A549 treated with CORT108297 at 1 μM for 4 hours (cell line): ENCODE measurements at places on chromosomes 7 and 10. TPM values are rescaled to one million over a fixed set of nuclear protein-coding genes. Genes with fewer than 3 reads are reported as not detected.

The LAMTOR4 gene
- total RNA-seq: 145 to 212 TPM (median 183 TPM) in 5 replicates

The PYROXD2 gene
- total RNA-seq: 4.2 to 5.2 TPM (median 4.4 TPM) in 5 replicates

The EVX1 gene
- 0.05 to 0.12 TPM (median 0.07 TPM) in 3 of 5 replicates, not detected in the others for total RNA-seq

The METTL27 gene
- 6.9 to 12.4 TPM (median 11.5 TPM) in 5 replicates for total RNA-seq

The MBLAC1 gene
- 2.6 to 3.4 TPM (median 3.2 TPM) in 5 replicates for total RNA-seq

The TMEM140 gene
- 0.98 to 1.8 TPM (median 1.1 TPM) in 5 replicates for total RNA-seq
